Esophagus mucosa (tissue), 1 donor: ENCODE measurements at places on chromosomes 5 and 9. TPM values are rescaled to one million over a fixed set of nuclear protein-coding genes. Genes with fewer than 3 reads are reported as not detected.

The C5orf24 gene
- 21.0 TPM for total RNA-seq

The GABRA1 gene
- total RNA-seq, result not detected

- ATAC-seq, result no peak
Measured at GRCh38 chr5:161414896-161415295, 131.6 kb downstream of the GABRB2 start.

DNA sequence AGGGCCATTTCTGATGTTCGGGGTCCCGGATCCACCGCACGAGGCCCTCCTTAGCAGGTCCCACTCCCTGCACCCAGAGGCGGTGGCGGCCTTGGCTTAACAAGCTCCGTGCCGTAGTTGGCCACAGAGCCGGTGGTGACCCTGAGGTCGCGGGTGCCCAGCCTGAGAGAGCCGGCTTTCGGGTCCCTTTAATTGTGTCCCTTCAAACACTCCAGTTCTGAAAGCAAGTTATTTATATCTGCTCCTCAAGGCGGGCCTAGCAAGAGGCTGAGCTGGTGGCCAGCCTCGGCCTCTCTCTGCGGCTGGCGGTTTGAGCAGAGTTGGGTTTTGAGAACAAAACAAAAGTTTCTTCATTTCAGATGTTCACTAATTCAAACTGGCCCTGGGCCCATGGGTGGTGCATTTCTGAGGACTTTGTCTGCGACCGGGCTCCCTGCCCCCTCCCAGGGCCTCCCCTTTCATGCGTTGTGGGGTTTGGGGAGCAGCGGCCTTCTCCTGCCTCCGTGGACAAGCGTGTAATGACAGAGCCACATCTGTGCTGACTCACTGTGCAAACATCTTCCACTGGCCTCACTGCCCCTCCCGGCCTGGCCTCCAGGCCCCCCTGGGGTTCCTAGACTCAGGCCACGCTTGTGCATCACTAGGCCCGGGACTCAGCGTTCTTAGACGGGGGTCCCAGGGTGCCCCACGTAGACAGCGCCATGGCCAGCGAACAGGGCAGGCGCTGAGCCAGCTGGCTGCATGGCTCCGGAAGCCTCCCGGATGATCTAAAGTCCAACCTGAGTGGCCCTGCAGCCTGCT is 49.4 kb upstream of the COL5A1 start:
- ATAC-seq, result no peak

GRCh38 chr9:125486576-125486975 is 220.4 kb downstream of the MAPKAP1 start:
- ATAC-seq, result peak; percentile 18

GRCh38 chr9:136122425-136123383 is 4.0 kb upstream of the TMEM250 start:
- peak; percentile 42 for ATAC-seq
